Activated T-helper 1 cell treated with anti-CD3 and anti-CD28 coated beads, Interleukin-12 subunit alpha, Interleukin-12 subunit beta, Interleukin-2, Interleukin-4 antibody, amounts not matched to agents 30 ng/mL and 10 ng/mL and 1 ng/mL, durations not matched to agents 14 hours and 24 hours and 36 hours (primary cell): ENCODE measurements at places on chromosomes 4 and X. TPM values are rescaled to one million over a fixed set of nuclear protein-coding genes. Genes with fewer than 3 reads are reported as not detected.
A peak's percentile ranks its signal among the peaks of the same experiment; 100 is the strongest.

F8A2 gene
- total RNA-seq: not detected in 2 replicates

OTC gene
- not detected in 2 replicates for total RNA-seq

IL13RA1 gene
- 0.57 and 0.73 TPM in 2 replicates for total RNA-seq

AADAT gene
- total RNA-seq: not detected in 2 replicates

GPR173 gene
- not detected in 2 replicates for total RNA-seq

CDKL5 gene
- 0.69 and 0.73 TPM in 2 replicates for total RNA-seq

XPNPEP2 gene
- total RNA-seq: 0.16 and 0.24 TPM in 2 replicates

- no peak overlapping the region for H3K4me3 ChIP-seq
- no peak for DNase-seq
- H3K4me1 ChIP-seq: peaks cover 16% of the 10 kb centered on the region
- no peaks in the 10 kb centered on the region for H3K27me3 ChIP-seq
- H3K36me3 ChIP-seq: peaks cover 35% of the 10 kb centered on the region
- H3K27ac ChIP-seq: no peak overlapping the region
Observed at GRCh38 chr4:77880784-77881183, 18.2 kb downstream of the MRPL1 start.

DNA sequence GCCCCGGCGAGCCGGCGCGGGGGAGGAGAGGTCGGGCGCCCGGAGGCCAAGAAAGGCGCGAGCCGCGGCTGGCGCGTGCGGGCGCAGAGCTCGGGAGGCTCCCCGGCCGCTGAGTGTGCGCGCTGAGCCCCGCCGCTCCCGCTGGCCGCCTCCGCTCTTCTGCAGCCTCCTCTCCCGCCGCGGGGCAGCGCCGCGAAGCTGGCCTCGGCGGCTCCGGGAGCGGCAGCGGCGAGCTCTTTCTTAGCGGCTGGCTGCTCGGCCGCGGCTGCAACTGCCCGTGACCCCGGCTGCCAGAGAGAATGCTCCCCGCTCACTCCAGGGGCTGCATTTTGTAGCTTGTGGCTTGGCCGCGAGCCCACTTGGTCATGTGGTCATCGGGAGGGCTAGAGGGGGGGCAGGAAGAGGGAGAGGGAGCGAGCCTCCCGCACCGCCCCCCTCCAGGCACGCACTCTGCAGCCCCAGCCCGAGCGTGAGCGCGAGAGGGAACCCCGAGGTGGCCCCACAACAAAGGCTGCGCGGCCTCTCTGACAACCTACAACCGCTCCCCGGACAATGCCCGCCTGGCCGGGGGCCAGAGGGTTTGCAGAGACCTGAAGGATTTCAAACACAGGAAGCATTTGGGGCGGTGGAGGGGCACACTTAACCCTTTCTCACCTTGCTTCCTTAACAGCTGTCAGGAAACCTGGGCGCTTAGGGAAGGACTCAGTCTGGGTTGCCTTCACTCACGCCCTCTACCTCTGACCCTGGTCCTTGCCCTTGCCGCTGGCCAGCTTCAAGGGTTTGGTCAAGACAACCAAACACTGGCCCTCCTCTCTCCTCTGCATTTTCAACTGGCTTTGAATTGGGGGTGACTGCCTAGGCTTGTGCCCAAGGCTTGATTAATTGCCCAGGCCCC is at the start of gene APLN:
TSS of gene APLN (minus strand) at position 305 of the 895 bp plus-strand sequence. CDS start 326 bp downstream, outside the sequence.
- H3K27ac ChIP-seq: no peak within 1 kb of the TSS
- peaks cover 6% of the 10 kb centered on the region for H3K4me1 ChIP-seq
- peak within 1 kb of the TSS; percentile 57 for H3K4me3 ChIP-seq
- no peaks in the 10 kb centered on the region for H3K36me3 ChIP-seq
- DNase-seq: no peak

- H3K36me3 ChIP-seq: no peaks in the 10 kb centered on the region
- no peak overlapping the region for H3K27ac ChIP-seq
- DNase-seq: no peak
Observed at GRCh38 chr4:181525634-181526033, 717.6 kb upstream of the TENM3 start.

DNA sequence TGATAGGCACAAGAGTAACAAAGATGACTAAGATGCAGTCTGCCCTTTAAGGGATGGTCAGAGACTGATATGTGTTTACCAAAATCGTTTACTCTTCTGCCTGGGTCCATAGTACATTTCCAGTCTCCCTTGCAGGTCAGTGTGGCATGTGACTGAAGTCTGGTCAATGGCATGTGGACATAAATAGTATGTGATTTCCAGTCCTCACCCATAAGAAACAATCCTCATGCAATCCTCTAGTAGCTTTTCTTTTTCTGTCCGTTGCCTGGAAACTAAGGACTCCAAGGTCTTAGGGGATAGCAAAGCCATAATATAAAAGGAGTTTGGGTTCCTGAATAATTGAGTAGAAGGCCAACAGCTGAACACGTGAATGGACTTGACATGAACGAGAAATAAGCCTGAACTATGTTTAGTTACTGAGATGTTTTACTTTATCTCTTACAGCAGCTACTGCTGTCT is 1.1 kb downstream of the SLC9B2 start:
- peak overlapping the region; percentile 99 for H3K4me3 ChIP-seq
- H3K4me1 ChIP-seq: peaks cover 55% of the 10 kb centered on the region
- no peak for DNase-seq
- peaks cover 28% of the 10 kb centered on the region for H3K36me3 ChIP-seq
- H3K27ac ChIP-seq: peak overlapping the region; percentile 100

- DNase-seq: no peak
- H3K27me3 ChIP-seq: no peaks in the 10 kb centered on the region
- H3K4me3 ChIP-seq: no peak overlapping the region
- peaks cover 6% of the 10 kb centered on the region for H3K4me1 ChIP-seq
- H3K27ac ChIP-seq: no peak overlapping the region
Observed at GRCh38 chrX:22141047-22141730, 109.1 kb downstream of the PHEX start.

GRCh38 chr4:169079942-169080827 is 70.1 kb upstream of the CBR4 start:
- H3K4me3 ChIP-seq: peak overlapping the region; percentile 0
- no peak overlapping the region for H3K27ac ChIP-seq
- H3K36me3 ChIP-seq: no peaks in the 10 kb centered on the region

- DNase-seq: no peak
- no peaks in the 10 kb centered on the region for H3K4me1 ChIP-seq
- H3K27me3 ChIP-seq: no peaks in the 10 kb centered on the region
- H3K4me3 ChIP-seq: no peak overlapping the region
- H3K36me3 ChIP-seq: no peaks in the 10 kb centered on the region
Observed at GRCh38 chr4:181938631-181939030, 304.6 kb upstream of the TENM3 start.

- H3K27ac ChIP-seq: no peak overlapping the region
- no peaks in the 10 kb centered on the region for H3K4me1 ChIP-seq
- no peak overlapping the region for H3K4me3 ChIP-seq
- no peak for DNase-seq
- no peaks in the 10 kb centered on the region for H3K27me3 ChIP-seq
Observed at GRCh38 chr4:22093126-22093525, 144.6 kb upstream of the KCNIP4 start.

GRCh38 chr4:972651-973424 is 531 bp downstream of the DGKQ start:
- no peaks in the 10 kb centered on the region for H3K4me1 ChIP-seq
- no peaks in the 10 kb centered on the region for H3K36me3 ChIP-seq
- H3K27ac ChIP-seq: no peak overlapping the region
- no peaks in the 10 kb centered on the region for H3K27me3 ChIP-seq
- DNase-seq: peak; percentile 46

DNA sequence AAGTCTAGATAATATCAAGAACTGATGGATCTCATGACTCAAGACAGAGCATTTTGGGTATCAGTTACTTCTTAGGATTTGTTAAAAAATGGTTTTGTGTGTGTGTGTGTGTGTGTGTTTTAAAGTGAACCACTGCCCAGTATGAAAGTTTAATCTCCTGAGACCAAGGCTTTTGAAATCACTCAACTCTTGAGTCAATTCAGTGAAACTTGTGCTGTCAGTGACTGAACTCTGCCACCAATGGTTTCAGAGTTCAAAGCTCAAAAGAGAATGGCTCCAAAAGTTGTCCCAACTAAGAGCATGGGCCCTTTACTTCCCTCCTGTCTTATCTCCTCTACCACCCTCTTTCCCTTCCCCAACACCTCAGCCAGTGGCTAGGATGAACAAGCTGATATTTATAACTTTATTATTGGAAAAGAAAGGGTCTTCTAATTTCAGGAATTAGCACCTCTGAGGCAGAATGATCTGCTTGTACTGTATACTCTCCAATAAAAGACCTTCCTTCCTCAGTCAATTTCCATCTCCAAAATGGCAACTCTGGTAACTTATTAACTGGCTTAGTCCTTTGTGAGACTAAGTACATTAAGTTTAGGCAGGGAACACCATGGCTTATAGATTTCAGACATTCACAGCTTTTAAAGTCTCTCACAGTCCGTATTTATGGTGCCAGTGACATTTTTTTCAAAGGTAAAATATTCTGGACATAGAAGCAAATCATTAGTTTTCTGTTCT is 152.2 kb downstream of the REPS2 start:
- H3K36me3 ChIP-seq: no peaks in the 10 kb centered on the region
- no peak overlapping the region for H3K27ac ChIP-seq
- DNase-seq: no peak
- H3K4me1 ChIP-seq: no peaks in the 10 kb centered on the region
- no peak overlapping the region for H3K4me3 ChIP-seq

GRCh38 chrX:44071070-44071645 is 98.0 kb upstream of the NDP start:
- no peak overlapping the region for H3K27ac ChIP-seq
- no peaks in the 10 kb centered on the region for H3K36me3 ChIP-seq
- no peaks in the 10 kb centered on the region for H3K27me3 ChIP-seq
- H3K4me3 ChIP-seq: no peak overlapping the region

DNA sequence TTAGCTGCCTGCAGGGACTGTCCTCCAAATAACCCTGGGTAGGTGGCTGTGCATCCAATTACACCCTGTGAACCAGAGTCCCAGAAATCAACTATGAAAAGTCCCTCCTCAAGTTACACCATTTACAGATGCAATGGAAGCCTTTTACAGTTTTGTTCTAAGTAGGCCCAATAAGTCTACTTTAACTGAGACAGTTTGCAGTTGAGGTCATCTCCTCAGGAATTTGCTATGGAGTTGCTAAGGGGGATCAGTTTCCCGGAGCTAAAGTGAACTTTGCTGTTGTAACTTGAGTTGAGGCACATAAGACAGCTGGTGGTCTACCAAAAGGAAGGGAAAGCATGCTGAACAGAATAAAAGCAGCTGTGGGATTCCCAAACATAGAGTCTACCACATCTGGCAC is 121.6 kb upstream of the STK26 start:
- no peak for DNase-seq
- no peak overlapping the region for H3K27ac ChIP-seq
- H3K27me3 ChIP-seq: peaks cover 5% of the 10 kb centered on the region
- H3K36me3 ChIP-seq: no peaks in the 10 kb centered on the region
- H3K4me1 ChIP-seq: no peaks in the 10 kb centered on the region

DNA sequence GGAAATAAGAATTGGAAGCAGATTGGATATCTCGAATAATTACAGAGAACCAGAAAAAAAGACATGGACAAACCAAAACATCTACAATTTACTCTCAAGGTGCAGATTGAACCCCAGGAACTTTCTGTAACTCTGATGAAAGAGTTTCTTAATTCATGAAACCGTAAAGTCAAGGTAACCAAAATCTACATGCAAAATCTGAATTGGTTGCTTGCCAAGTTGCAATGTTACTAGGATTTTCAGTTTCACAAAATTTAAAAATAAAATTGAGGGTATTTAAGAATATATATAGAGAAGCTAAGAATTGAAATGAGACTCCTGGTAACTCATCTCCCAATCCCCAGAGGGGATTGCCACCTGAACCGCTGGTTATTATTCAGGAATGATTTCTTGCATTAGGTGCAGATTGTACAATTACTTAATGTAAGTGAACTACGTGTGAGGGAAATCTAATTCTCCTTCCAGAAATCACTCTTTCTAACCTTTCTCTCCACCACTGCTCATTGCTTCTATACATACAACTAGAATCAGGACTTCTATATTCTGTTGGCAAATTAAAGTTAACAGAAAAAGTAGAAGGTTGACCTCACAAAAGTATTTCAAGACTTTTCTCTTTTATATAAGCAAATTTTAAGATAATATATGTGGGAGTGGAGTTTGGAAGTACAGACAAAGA is 221.5 kb upstream of the NDST4 start:
- no peaks in the 10 kb centered on the region for H3K27me3 ChIP-seq
- no peak overlapping the region for H3K27ac ChIP-seq
- no peak for DNase-seq
- H3K36me3 ChIP-seq: no peaks in the 10 kb centered on the region
- no peak overlapping the region for H3K4me3 ChIP-seq

GRCh38 chr4:113627321-113627720 is 134.2 kb downstream of the CAMK2D start:
- peaks cover 40% of the 10 kb centered on the region for H3K4me1 ChIP-seq
- no peak overlapping the region for H3K27ac ChIP-seq
- no peak for DNase-seq
- H3K36me3 ChIP-seq: peaks cover 23% of the 10 kb centered on the region
- H3K27me3 ChIP-seq: no peaks in the 10 kb centered on the region
- H3K4me3 ChIP-seq: no peak overlapping the region

DNA sequence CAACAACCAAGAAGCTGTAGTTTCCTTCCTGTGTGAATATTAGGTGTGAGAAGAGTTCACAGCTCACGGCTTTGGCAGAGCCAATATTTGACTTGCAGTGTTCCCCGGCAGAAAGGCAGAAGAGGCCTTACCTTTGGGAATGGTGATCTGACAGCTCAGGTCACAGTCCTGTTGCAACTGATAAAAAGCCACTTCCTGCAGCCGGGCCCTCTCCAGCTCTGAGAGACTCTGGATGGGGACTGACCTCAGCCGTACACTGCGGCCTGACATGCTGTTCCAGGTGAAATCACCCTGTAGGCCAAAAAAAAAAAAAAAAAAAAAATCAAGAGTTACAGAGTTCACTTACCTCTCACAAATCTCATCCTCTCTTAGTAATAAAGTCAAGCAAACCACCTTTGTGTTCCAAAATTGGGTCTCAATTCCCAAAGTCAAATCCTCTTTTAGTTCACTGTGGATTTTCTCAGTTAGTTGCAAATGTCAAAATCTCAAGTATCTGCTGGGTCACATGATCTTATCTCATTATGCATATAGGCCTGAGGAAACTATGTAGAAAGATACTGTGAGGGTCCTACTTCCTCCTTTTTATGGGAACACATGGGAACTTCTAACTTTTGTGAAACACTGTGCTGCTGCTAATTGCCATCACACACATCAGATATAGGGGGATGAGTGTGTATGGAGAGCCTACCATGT is 38.6 kb upstream of the AMELX start:
- H3K27ac ChIP-seq: no peak overlapping the region
- H3K4me1 ChIP-seq: no peaks in the 10 kb centered on the region
- no peaks in the 10 kb centered on the region for H3K36me3 ChIP-seq
- no peak for DNase-seq
- no peaks in the 10 kb centered on the region for H3K27me3 ChIP-seq

GRCh38 chrX:97405031-97405660 is 521.4 kb downstream of the RPA4 start:
- H3K27me3 ChIP-seq: no peaks in the 10 kb centered on the region
- H3K36me3 ChIP-seq: peaks cover 3% of the 10 kb centered on the region
- no peak for DNase-seq

DNA sequence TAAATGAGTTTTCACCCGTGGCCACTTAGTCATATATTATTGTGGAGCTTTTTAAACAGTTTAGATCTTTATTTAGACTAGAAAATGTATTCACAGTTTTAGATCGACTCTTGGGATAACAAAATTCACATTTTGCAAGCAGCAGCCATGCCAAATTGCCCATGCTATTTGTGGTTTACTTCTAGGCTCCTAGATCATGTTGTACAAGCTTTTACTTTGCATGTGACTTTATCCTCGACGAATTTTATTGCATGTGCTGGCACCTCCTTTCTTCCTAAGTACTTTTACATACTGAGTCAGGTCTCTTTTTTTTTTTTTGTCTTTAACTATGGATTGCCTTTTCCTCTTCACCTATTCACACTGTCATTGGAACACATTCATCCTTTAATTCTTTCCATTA is 23.2 kb downstream of the BBS12 start:
- no peak overlapping the region for H3K4me3 ChIP-seq
- no peaks in the 10 kb centered on the region for H3K36me3 ChIP-seq
- H3K27ac ChIP-seq: no peak overlapping the region
- peaks cover 19% of the 10 kb centered on the region for H3K27me3 ChIP-seq
- DNase-seq: no peak
- peaks cover 19% of the 10 kb centered on the region for H3K4me1 ChIP-seq
